Naive thymus-derived CD8-positive, alpha-beta T cell (primary cell): ENCODE measurements at places on chromosomes 11 and 22.

GRCh38 chr11:16002942-16003341 is 353.4 kb downstream of the SOX6 start:
- DNase-seq = no peak

- no peak for DNase-seq
These were observed 7.4 kb upstream of the CLPB start for GRCh38 chr11:72441752-72442207.

DNA sequence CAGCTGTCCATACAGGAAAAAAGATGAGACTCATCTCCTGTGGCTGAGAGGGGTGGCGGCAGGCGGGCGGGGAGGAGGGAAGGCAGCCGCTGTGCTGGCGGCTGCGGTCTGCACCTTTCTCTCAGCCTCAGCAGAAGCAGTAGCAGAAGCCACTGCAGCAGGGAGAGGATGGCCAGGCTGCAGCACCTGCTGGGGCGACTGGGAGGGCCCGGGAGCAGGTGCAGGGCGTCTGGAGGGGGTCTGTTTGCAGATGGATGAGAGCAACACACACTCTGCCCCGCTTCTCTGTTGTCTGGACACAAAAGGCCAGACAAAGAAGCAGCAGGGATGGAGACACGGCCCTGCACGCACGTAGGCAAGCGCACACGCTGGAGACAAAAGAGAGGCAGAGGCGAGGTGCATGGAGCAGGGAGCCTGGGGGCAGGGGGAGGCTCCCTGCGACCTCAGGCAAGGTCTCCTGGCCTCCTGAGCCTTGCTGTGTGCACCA is 9.3 kb upstream of the MIAT start:
- DNase-seq = peak; percentile 42

DNA sequence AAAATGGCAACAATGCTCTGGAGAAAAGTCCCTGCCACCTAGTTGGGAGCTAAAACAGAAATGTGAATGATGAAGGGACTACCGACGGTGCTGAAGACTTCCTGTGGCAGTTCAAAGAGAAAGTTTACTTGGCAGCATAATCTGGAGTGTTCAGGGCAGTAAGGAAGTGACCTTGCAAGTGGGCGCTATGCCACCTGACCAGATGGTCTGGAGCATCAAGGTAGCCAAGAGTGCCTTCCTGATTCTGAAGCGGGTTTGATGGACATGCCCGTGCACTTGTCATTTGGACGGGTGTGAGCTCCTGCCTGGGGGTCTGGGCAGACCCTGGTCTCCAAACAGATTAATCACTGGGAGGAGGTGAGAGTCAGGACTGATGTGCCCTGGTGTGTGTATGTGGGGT is 1.8 kb upstream of the SNX19 start:
- DNase-seq = no peak

DNA sequence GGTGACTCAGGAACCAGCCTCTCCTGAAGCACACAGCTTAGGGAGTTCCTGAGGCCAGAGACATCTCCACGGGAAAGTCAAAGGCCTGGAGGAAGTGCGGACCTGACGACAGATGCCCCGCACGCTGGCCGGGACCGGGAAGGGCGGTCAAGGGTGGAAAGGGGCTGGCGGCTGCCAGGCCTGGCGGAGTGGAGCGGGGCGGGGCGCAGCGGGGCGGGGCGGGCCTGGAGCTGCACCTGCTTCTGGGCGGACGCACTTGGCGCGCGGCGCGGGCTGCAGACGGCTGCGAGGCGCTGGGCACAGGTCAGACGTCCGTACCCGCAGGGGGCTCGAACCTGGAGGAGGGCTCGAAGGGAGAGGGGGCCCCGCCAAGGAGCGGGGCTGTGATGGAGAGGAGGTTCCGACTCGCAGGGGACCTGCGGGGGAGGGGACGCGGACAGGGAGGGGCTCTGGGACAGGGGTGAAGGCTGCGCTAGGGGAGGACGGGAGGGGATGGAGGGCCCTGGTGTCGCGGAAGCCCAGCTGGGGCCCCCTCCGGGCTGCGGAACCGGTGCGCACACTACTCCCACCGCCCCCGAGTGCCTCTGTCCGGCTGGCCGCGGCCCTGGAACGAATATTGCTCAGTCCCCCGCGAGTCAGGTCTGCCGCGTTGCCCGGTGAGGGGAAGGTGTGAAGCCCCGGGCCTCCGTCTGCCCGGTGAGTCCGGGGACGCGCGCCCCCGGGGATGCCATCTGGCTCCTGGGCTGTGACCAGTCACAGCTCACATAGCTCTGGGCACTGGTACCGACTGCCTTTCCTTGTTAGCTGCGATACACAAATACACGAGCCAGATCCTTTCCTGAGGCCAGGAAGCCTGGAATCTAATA is at the start of gene TMEM45B:
TSS of gene TMEM45B (plus strand) at position 253 of the 866 bp plus-strand sequence. CDS start 36,635 bp downstream, outside the sequence.
- DNase-seq = no peak

GRCh38 chr11:116874251-116874650 is 36.8 kb upstream of the APOA1 start:
- DNase-seq = no peak

GRCh38 chr22:47188261-47189055 is 426.0 kb downstream of the TBC1D22A start:
- DNase-seq = no peak

DNA sequence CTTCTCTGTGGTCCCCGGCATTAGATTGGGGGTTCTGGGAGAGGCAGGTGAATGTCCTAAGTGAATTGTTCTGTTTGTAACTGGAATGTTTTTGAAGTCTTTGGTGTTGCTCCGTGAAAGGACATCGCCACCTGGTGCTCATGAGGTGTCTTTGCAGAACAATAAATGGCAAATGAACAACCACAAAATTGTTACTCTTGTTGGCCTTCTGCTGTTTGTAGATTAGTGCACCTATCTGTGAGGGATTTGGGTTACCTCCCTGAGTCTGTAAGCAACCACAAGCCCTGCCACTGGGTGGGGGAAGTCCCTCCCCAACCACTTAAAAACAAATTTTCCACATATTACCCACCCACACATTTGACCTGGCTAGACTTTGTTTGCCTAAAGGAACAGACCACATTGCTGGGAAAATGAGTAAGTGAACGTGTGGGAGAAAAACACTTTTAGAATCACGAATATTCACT is 4.7 kb downstream of the MPEG1 start:
- DNase-seq = peak; percentile 27

- DNase-seq = no peak
These were observed 177.3 kb downstream of the DBX1 start for GRCh38 chr11:19982774-19983495.

GRCh38 chr22:48496226-48496845 is 1331.3 kb downstream of the BRD1 start:
- DNase-seq = no peak

- no peak for DNase-seq
These were observed 14.8 kb downstream of the CD59 start for GRCh38 chr11:33721426-33721825.

DNA sequence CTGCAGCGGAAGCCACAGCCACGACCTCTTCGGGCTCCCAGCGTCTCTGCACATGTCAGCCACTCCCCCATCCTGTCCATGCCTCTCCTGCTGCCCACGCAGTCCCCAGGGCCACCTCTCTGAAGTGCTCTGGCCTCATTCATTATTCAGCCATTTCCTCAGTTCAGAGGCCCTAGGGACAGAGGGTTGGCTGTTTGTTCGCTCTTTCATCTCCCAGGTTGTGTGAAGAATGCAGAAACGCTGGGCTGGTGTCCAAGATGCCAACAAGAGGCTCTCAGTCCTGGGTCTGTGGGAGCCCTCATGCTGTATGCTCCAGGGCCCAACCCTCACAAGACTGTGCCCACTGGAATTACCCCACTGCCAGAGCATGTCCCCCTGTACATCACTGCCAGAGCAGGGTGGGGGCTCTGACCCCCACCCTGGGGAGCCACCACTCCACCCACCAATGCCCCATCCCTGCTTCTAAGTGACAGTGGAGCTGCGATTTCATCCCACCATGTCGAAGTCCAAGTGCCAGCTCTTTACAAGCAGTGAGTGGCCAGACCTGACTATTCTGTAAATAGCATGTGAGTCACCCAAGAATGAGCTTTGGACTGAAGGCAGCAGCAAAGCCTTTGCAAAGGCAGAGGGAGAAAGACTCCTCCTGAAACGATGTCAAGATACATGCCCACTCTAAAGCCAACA is 209.6 kb downstream of the BUD13 start:
- no peak for DNase-seq

GRCh38 chr11:70944141-70944540 is 308.2 kb downstream of the SHANK2 start:
- DNase-seq = no peak

- DNase-seq = no peak
These were observed 11.4 kb downstream of the KCNJ5 start for GRCh38 chr11:128902515-128903066.

DNA sequence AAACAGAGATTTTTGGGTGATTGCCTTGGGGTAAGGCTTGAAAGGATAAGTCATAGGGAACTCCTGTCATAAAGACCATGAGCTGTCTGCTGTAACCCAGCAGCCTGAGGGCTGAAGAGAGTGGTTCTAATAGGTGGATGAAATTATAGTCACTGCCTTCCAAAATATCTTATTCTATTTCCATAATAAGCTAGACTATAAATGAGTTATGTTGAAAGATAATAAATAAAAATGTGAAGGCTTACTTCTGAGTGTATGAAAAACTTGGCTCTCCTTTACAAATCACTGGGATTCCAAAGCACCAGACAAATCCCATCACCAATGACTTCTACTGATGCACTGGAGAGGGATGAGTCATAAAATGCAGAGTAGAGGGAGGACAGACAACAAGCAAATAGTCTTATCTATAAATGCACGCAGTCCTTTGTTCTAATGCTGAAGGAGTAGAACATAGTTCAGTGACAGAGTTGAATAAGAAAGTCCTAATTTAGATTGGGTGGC is 775.0 kb upstream of the LRRC4C start:
- no peak for DNase-seq

- no peak for DNase-seq
These were observed 1.0 kb downstream of the KIAA1671 start for GRCh38 chr22:24953384-24954113.

- DNase-seq = no peak
These were observed 23.2 kb downstream of the NF2 start for GRCh38 chr22:29626497-29627195.

DNA sequence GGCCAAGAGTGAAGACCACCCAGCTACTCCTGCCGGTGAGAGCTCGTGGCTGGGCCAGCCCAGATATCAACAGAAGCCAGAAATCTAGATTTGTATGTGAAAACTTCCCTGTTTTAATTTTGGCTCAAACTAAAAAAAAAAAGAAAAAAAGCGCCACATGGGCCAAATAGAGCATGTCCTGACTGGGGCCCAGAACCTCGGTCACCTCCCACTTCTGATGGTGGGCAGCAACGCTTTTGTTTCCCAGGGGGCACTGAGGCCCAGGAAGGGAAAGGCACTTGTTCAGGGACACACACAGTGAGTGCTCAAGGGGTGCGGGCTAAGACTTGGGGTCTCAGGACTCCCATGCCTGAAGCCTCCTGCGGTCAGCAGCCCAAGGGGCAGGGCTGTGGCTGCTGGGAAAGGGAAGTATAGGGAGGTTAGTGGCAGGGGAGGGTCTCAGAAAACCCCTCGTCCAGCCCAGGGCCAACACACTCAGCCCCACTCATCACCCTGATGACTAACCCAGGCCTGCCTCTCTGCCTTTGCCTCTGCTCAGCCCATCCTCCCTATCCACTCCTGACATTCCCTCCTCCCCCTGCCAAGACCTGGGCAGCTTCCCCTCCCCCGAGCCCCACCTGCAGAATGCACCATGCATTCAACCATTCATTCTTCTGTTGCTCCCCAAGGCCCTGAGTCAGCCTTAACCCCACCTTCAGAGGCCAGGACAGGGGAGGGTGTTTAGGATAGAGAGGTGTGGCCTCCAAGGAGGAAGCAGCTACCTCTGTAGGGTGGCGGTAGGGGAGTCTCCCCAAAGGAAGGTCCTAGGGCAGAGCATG is 30.0 kb upstream of the TCF20 start:
- DNase-seq = peak; percentile 33

DNA sequence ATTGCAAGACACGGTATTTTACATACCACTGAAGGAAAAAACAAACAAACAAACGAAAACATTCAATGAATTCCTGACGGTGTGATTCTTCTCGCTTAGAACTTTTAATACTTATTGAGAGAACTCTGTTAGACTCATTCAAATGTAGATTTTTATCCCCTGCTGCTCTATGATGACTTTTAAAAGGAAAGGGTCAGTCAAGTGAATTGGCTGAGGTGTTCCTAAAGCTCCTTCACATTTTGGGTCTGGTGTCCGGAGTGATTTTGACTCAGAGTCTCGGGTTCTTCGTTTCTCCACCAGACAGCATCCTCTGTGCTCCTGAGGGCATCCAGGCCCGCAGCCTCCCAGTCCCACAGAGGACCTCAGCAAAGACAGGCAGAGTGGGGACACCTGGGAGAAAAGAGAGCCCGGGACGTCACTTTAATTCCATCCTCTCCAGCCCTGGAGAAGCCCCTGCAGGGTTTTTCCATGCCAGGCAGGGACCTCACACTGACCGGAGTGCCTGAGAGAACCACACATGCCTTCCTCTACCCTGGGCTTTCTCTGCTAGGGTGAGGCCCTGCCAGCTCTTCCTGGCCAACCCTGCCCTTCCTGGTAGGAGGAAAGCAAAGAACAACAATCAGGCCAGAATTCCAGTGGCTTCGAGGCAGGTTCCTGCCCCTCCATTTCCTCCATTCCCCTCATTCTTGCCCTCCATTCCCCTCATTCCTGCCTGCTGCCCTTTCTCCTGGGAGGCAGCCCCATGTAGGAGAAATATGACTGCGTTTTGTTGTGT is 1.4 kb upstream of the CSF2RB start:
- DNase-seq = no peak

DNA sequence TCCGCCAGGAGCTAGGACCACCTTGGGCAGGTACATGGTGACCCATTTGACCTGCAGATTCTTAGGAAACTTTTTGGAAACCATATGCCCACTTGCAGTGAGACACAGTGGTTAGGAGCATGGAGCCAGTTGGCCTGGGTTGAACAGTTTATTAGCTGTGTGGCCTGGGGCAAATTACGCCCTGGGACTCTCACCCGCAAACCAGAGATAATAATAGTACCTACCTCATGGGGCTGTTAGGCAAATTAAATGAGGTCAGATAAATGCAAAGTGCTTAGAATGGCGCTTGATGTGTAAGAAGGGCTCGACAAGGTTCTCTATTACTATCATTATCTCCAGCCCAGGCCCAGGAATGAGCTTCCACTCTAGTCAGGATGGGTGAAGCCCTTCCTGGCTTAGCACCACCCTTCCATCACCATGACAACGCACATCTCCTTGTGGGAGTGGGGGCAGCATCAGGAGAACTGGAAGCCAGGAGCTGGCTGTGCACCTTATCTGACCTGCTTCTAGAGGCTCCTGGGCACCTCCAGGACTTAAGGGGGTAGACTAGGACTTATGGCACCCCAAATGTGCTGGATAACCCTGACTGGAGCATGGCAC is 5.1 kb downstream of the SYT12 start:
- no peak for DNase-seq

- DNase-seq = no peak
These were observed 246.8 kb upstream of the KIRREL3 start for GRCh38 chr11:127247261-127247851.

DNA sequence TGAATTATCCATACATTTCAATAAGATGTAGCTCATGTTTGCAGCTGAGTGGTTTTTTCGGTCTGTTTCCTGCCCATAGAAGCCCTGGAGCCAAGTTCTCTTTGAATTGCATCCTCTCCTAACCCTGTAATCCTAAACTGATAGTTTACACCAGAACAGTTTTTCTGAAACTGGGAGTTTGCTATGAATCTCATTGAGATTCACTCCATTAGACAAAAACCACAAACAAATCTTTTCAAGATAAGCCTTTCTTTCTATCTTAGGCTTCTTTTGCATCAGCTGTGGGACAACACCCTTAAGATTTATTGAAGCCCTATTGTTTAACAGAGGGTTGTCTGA is 324.8 kb downstream of the DYNC2H1 start:
- no peak for DNase-seq
